Naive thymus-derived CD8-positive, alpha-beta T cell (primary cell): ENCODE measurements at places on chromosomes 12 and 14. TPM values are rescaled to one million over a fixed set of nuclear protein-coding genes. Genes with fewer than 3 reads are reported as not detected.

DNA sequence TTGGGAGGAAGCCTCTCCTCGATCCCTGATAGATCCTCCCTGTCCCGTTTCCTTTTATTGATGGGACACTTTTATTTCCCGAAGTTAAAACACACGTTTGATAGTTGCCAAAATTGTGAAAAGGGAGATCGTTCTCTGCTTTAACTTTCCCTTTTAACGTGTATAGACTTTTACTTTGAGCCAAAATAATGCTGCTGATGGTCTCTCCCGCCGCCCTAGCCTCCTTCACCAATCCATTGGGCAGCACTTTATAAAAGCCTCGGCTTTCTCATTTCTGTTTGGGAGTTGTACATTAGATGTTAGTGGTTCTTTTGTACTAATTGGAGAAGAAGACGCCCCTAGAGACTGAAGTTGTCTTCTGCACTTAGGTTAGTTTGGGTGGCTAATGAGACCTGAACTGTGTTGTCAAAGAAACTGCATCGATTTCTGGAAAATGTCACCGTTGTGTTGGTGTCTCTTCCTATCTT lies 1.4 kb downstream of the TMTC2 start:
- DNase-seq: no peak

DNA sequence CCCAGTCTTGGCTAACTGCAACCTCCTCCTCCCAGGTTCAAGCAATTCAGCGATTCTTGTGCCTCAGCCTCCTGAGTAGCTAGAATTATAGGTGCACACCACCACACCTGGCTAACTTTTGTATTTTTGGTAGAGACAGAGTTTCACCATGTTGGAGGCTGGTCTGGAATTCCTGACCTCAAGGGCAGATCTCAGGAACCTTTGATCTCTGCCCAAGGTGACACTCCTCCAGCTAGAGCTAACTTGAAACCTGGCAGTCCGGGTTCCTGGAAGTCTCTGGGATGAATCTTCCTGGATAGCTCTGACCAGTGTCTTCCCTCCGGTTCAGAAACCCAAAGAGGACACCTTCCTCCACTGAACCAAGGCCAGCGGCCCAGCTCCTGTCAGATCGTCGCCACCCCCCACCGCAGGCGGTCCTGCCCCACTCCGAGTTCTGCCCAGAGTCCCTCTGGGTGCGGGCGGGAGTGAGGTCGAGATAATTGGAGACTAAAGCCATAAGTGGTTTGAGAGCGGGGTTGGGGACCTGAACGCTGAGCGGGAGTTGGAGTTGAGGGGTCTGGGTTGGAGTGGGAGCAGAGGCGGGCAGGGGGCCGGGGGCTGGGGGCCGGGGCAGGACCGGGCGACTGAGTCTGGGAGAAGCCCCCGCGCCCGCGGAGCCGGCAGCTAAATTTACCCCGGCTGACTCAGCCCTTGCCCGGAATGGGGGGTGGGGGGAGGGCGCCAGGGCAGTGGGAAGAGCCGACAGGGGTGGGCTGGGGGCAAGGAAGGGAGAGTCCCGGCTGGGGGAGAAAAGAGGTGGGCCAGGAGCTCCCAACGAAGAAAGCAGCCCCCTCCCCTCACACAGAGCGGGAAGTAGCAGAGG lies 4.7 kb downstream of the DDN start:
- no peak for DNase-seq

GRCh38 chr12:49874142-49874897 lies 29.4 kb downstream of the FAIM2 start:
- DNase-seq: no peak

GRCh38 chr12:75245108-75245507 lies 35.5 kb upstream of the KCNC2 start:
- DNase-seq: no peak

- DNase-seq: no peak
Measured at GRCh38 chr12:128991716-128992115, 138.4 kb downstream of the GLT1D1 start.

GRCh38 chr14:79668951-79669350 lies 542.4 kb downstream of the DIO2 start:
- DNase-seq: no peak

DNA sequence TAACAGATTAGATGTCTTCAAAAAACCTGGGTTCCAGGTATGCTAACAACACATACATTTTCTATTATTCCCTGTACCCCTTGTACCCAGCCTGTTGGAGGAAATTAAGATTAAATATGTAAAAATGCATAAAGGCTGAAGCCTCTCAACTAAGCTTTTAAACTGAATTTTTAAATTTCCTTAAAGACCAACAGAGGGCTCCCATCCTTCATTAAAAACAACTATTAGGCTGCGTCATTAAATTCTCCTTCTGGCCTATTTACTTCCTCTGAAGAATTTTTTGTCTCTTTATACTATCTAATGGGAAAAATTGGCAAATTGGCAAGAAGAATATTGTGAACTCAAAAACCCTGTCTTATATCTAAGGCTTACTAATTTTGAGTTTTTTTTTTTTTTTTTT lies 21.8 kb downstream of the SENP1 start:
- DNase-seq: no peak

GRCh38 chr12:52126050-52126604 lies 46.6 kb downstream of the SMIM41 start:
- DNase-seq: no peak

DNA sequence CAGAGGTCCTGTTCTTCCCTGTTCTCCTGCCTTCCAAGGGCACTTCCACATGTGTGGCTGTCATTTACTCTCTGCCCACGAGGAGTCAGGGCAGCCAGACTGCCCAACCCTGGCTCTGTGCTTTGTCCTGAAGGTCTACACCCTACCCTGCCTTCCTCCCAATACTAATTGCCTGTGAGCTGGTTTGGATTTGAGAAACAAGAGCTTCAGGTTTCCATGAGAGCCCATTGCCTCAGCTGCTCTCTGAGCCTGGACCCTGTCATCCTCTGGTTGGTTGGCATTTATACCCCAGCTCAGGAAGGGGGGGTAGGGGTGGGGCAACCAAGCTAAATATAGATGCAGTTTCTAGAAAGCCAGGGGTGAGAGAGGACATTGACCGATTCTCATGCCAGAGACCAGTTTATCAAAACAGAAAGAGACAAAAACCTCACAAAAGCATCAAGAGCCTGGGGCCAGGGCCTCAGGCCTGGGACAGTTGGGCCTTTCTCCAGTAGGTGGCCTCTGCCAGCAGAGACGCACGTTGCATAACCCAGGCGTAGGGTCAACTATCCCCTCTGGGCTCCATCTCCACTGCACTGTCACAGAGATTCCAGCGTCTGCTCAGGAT lies 34.5 kb downstream of the VDR start:
- DNase-seq: no peak

DNA sequence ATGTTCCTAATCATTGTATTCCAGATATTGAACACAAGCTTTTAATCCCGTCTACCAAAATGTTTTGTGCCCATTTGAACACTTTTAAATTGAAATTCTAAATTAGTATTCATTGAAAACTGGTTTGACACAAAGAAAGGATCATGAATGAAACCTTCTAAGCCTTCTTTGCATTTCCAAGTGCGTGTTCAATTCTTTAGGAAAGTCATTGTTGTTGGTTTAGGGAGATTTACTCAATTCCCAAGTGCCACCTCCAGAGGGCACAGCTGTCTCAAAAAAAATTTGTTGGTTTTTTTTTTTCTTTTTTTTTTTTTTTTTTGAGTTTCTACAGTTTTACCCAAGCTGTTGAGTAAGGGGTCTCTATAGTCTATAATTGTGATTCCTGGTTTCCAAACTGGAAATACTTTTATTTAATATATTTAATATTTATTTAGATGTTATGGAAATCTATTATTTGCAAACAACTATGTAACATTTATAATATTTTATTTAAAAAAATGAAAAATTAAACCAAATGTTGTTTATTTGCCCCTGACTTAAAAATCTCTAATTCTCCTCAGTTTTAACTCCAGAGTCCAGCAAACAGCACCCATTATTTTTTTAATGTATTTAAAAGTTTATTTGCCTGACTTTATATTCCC lies 79.9 kb downstream of the NEDD1 start:
- DNase-seq: no peak

GRCh38 chr12:101749657-101750056 lies 10.4 kb upstream of the SYCP3 start:
- DNase-seq: no peak

DNA sequence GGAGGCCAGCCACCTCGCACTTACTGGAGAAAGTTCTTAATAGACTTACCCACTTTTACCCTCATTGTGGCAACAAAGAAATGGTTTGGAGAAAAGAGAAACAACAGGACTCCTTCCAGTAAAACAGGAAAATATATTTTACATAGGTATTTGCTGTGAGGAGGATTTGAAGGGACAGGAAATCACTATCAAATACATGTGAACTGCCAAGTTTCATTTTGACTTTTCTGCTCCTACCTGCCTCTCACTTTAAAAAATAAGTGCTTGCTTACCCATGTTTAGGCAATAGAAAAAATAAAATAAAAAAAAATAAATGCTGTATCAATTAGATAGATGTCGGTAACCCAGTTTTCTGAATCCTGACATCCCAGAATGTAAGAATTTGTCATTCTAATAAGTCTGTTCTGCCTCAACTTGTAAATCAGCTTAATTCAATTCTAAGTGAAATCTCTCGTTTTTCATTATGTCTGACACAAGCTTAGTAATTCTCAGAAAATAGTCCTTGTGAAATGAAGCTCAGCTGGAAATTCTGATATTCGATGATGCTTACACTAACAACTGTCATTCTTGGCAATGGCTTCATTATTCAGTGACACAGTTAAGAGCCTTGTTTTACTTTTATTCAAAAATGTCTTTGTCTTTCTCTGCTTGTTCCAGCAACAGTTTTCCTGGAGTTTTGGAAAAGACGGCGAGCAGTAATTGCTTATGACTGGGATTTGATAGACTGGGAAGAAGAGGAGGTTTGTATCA lies 131.3 kb downstream of the SLC5A8 start:
- no peak for DNase-seq

GRCh38 chr14:69859591-69859990 lies 19.6 kb upstream of the SMOC1 start:
- no peak for DNase-seq

DNA sequence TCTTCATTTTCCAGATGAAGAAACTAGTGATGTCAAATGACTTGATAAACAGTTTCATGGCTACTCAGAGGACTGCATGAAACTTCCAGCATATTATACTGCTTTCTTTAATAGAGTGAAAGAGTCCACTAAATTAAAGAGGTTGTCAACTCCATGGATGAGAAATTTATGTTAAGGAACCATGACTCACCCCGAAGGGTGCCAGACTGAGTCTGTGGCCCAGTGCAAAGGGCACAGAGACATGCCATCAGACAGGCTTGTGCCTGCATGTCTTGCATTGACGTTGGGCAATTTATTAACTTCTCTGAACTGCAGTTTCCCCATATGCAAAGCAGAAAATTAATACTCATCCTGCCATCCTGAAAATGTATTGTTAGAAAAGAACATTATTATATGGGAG lies 382.4 kb downstream of the APAF1 start:
- no peak for DNase-seq

CLEC2D gene
- 433 TPM for total RNA-seq

TOMM20L gene
- total RNA-seq: not detected

KRT7 gene
- total RNA-seq: not detected

TRIM9 gene
- total RNA-seq: 2.2 TPM

WNT5B gene
- not detected for total RNA-seq

GCH1 gene
- 24.6 TPM for total RNA-seq

ESR2 gene
- total RNA-seq: 0.41 TPM

FBXO33 gene
- 29.9 TPM for total RNA-seq

CACNB3 gene
- total RNA-seq: 3.2 TPM
